Nephron progenitor cell (in vitro differentiated cells): ENCODE measurements at places on chromosomes 3 and 15.

DNA sequence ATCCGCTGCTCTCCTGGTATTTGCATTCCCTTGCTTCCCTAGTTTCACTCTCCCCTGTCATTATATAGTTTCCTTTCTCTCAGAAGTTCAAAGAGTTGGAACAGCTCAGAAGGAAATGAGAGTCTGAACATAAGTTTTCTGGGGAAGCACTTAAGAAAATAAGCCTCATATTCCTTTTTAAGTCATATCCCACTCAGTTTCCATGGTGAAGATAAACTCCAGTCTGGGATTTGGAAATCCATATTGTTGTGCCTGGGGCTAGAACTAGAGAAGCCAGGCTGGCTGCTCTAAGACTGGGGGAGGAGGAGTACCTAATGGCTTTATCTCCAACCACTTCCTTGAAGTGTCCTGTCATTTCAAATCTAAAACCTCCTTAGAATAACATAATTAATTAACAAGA is 134.2 kb upstream of the ALCAM start:
- no peak for DNase-seq

GRCh38 chr3:153285194-153285641 is 123.2 kb downstream of the RAP2B start:
- no peak for DNase-seq

GRCh38 chr3:99753268-99753975 is 64.2 kb upstream of the CMSS1 start:
- peak; percentile 23 for DNase-seq

GRCh38 chr3:44050867-44051266 is 190.8 kb upstream of the TOPAZ1 start:
- DNase-seq, result no peak
